ENCODE measurements at places on chromosomes 2 and 18.
A peak's percentile ranks its signal among the peaks of the same experiment; 100 is the strongest.

DNA sequence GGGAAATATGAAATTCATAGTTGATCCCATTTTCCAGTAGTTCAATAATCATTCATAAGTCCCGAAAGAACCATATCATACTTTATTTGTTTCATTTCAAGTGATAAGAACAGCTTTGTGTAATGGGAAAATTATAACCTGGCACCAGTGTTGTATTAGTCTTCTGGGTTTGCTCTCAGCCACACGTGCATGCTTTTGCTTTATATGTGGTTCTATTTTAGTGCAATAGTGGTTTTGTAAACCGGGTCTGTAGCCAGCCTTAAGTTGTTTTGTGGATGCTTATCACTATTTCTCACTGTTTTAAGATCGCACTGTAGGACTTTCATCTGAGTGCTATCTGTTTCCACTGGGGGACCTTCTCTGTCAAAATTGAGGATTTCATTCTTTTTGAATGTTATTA is 203.8 kb downstream of the PTPRM start:
- DNase-seq: no peak

DNA sequence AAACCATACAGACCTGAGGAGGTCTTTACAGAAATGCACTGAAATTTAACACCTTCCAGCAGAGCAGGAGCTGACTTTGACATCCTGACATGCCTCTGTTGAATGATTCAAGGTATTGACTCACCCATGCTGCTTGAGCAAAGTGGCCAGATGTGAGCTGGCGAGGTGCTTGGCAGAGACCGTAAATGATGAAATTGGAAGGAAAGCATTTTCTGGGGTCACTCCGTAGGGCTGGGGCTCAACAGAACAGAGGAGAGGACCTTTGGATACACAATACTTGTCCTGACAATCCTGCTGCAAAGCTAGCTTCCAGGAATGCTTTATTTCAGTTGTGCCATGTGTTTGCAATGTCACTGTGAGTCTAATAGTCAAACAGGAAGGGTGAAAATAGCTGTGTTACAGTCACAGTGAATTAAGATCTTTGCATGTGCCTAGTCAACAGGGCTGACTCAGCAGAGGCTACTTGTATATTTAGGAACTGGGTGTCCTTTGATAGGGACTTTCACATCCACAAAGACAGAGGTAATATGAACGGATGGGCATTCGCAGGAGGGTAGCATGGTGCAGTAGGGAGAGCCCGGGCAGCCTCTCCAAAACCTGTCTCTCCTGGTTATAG is 31.6 kb upstream of the NCK2 start:
- peak; percentile 76 for DNase-seq

DNA sequence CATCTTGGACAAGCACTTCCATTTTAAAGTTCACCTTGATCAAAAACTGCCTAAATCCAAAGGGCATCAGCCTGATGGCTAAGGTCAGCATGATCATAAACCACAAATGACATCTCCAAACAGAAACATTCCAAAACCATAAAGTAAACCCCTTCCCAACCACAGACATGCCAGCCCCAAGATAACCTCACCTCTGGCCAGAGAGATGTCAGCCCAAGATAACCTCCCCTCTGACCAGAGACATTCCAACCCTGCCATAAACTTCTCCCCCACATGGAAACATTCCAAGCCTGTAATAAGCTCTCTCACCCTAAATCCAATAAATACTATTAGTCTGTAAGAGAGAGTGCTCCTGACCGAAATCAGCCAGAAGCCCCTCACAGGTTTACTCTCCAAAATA is 18.6 kb upstream of the MARCO start:
- no peak for DNase-seq

DNA sequence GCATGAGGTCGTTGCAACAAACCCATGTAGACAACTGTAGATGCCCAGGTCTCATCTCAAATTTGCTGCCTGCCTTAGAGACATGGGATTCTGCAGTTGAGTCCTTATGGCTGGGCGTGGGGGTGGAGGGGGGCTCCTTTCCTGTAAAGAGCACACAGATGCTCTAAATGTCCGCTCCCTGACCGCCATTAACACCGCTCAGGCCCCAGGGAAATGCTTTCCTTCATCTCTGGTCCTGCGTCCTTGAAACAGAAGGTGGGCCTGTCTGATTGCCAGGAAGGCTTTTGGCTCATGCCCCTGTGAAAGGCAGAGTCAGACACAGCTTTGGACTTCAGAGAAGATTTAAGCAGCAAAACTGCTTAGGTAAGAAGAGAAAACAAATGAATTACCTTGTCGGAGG is 25.7 kb downstream of the GPR39 start:
- DNase-seq: no peak

GRCh38 chr18:2356906-2357305 is 214.4 kb downstream of the METTL4 start:
- DNase-seq: no peak

- DNase-seq: no peak
These were observed 253.1 kb upstream of the PXDN start for GRCh38 chr2:1997409-1997808.

DNA sequence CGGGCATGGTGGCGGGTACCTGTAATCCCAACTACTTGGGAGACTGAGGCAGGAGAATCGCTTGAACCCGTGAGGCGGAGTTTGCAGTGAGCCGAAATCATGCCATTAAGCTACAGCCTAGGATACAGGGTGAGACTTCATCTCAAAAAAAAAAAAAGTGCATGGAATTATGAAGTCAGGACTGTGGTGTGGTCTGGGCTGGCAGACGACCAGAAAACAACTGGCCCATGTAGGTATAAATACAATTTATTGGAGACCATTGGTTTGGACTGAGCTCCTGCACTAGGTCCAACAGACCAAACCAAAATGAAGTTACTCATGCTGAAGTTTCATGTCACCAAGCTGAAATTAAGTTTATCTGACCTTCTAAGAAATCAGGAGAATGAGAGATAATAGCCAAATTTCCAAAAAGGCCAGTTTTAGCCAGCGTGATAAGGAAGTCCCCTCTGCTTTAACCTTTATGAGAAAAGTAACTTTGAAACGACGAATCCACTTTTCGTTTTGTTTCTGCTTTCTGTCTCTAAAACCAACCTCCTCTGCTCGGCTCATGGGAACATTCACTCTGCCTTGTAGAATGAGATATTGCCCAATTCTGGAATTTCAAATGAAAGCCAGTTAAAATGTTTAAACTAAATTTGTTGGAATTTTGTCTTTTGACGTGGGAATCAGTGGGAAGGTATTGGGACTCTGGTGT is 17.7 kb upstream of the RAB10 start:
- DNase-seq: no peak

DNA sequence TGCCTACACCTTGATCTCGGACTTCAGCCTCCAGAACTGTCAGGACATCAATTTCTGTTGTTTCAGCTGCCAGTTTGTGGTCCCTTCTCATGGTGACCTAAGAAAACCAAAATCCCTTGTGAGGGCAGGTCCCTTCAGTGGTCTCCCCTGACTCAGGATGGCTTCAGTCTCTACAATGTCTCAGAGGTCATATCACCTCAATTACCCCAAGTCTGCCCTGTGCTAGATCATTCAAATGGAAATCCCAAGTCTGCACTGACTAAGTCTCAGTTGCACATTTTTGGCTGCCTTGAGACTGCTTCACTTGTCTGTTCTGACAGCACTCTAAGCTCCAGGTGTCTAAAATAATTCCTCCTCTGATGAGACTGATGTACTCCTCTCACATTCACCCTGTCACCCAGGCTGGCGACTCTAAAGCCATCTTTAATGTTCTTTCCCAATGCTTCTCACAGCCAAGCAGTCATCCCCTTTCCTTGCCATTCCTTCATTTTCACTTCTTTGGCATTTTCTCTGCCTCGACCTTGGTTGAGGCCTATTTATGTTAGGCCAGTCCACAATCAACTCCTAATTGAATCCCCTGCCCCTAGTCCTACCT is 470.8 kb downstream of the DLGAP1 start:
- no peak for DNase-seq

DNA sequence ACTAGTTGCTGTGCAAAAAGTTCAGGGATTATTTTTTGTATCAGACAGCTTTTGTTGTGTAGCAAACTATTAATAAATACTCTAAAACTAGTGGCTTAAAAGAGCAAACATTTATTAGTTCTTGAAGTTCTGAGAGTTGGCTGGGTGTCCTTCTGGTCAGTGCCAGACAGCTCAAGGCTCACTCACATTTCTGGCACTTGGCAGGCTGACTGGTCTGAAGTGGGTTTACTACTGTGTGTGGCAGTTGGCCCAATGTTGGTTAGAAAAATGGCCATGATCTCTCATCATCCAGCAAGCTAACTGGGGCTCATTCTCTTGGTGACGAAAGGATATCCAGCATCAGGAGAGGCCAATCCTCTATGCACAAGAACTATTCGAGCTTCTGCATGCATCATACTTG is 71.4 kb upstream of the ZNF385B start:
- no peak for DNase-seq

DNA sequence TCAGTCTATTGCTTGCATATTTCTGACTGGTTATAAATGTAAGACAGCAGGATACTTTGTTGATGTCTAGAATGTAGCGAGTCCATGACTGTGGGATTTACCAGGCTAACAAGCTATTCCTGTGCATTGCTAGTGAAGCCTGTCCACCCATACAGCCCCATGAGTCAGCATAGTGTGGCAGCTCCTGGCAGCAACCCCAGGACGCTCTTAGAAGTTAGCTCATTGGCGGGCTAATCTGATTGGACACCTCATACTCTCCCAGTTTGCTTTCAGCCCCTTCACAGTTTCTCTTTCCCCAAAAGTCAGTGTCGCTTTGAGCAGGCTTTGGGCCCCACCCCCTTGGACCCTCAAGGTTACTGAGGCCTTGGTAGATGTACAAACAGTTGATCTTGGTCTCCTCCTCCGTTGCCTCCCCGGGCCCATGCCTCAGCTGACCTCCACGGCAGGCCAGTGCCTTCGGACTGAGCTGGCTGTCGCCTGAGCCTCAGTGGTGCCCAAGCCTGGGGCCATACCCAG is 48.0 kb downstream of the COA5 start:
- no peak for DNase-seq

GRCh38 chr18:57188851-57189557 is 42.1 kb downstream of the BOD1L2 start:
- no peak for DNase-seq

DNA sequence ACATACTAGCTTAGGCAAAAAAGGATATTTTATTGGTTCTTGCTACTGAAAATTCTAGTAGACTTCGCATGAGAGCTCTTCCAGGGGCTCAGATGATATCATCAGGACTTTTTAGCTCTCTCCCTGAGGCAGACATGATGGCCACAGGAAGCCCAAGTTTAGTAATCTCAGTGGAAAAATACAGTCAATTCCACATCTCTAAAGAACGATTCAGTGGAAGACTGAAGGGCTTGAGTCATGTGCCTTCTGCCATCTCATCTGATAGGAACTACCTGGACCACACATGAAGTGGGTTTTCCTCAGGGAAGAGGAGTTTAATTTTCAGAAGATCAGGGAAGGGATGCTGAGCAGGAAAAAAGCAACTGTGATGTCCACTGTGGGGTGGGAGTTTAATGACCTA is 117.3 kb downstream of the TTC27 start:
- no peak for DNase-seq

- DNase-seq: no peak
These were observed 24.0 kb downstream of the POLR1A start for GRCh38 chr2:86081724-86082123.

- no peak for DNase-seq
These were observed 190.6 kb downstream of the LTBP1 start for GRCh38 chr2:33137331-33137730.

All from pons (tissue), 1 donor.